SJCRH30 (cell line): ENCODE measurements at places on chromosomes 3 and 15. TPM values are rescaled to one million over a fixed set of nuclear protein-coding genes. Genes with fewer than 3 reads are reported as not detected.

- peak overlapping the region; percentile 85 for H3K4me3 ChIP-seq
- peak; percentile 48 for DNase-seq
- peak overlapping the region; percentile 80 for H3K27ac ChIP-seq
- peaks cover 13% of the 10 kb centered on the region for H3K4me1 ChIP-seq
- no peaks in the 10 kb centered on the region for H3K27me3 ChIP-seq
- no peaks in the 10 kb centered on the region for H3K36me3 ChIP-seq
Observed at GRCh38 chr15:99566157-99566897, 543 bp downstream of the MEF2A start.

GRCh38 chr3:154775821-154776548 lies 304.1 kb upstream of the MME start:
- no peaks in the 10 kb centered on the region for H3K27me3 ChIP-seq
- no peak for DNase-seq
- H3K4me1 ChIP-seq: peaks cover 28% of the 10 kb centered on the region
- H3K4me3 ChIP-seq: no peak overlapping the region
- no peaks in the 10 kb centered on the region for H3K36me3 ChIP-seq

DNA sequence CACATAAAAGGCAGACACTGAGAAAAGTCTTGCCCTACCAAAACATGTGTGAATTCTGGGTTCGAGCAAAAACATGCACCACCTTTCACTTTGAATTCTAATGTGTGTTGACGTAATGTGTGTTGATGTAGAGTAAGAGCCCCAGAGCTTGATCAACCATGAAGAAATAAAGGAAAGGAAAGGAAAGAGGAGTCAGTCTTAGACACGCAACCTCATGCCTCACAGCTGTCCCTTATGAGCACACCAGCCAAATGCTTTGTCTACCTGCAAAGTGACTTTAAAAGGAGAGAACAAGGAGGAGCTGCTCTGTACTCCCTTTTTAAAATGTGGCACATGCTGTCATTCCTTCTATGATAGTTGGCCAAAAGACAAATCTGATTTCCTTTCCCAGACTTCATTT lies 80.8 kb downstream of the RFTN1 start:
- H3K27ac ChIP-seq: no peak overlapping the region
- no peaks in the 10 kb centered on the region for H3K27me3 ChIP-seq
- H3K4me1 ChIP-seq: 0 out of 2 replicates have a peak, but pooled peaks cover 2% of the 10 kb centered on the region
- no peak for DNase-seq

GRCh38 chr3:197907196-197907595 lies 42.8 kb upstream of the RPL35A start:
- H3K36me3 ChIP-seq: no peaks in the 10 kb centered on the region
- no peaks in the 10 kb centered on the region for H3K4me1 ChIP-seq
- H3K27me3 ChIP-seq: no peaks in the 10 kb centered on the region
- no peak overlapping the region for H3K4me3 ChIP-seq
- DNase-seq: no peak
- no peak overlapping the region for H3K27ac ChIP-seq

GRCh38 chr3:185715091-185715490 lies 109.8 kb downstream of the IGF2BP2 start:
- no peaks in the 10 kb centered on the region for H3K27me3 ChIP-seq
- H3K27ac ChIP-seq: no peak overlapping the region
- H3K4me1 ChIP-seq: no peaks in the 10 kb centered on the region
- no peaks in the 10 kb centered on the region; the same call in 1 of the 2 replicates for H3K36me3 ChIP-seq

- H3K36me3 ChIP-seq: no peaks in the 10 kb centered on the region
- no peaks in the 10 kb centered on the region for H3K4me1 ChIP-seq
- no peak overlapping the region for H3K4me3 ChIP-seq
- no peaks in the 10 kb centered on the region for H3K27me3 ChIP-seq
Observed at GRCh38 chr3:31810991-31811433, 170.1 kb downstream of the OSBPL10 start.

MAGI1 gene
- 14.5 and 16.9 TPM in 2 replicates for total RNA-seq

GRCh38 chr3:17063596-17063995 lies 178.8 kb downstream of the PLCL2 start:
- no peaks in the 10 kb centered on the region for H3K36me3 ChIP-seq
- no peak overlapping the region for H3K4me3 ChIP-seq
- H3K27me3 ChIP-seq: no peaks in the 10 kb centered on the region
- no peak overlapping the region for H3K27ac ChIP-seq
- H3K4me1 ChIP-seq: no peaks in the 10 kb centered on the region
- DNase-seq: no peak

FANCD2OS gene
- total RNA-seq: not detected in 2 replicates

GRCh38 chr3:172977696-172978095 lies 163.3 kb downstream of the SPATA16 start:
- no peaks in the 10 kb centered on the region for H3K36me3 ChIP-seq
- no peak overlapping the region for H3K4me3 ChIP-seq
- no peaks in the 10 kb centered on the region for H3K27me3 ChIP-seq
- H3K4me1 ChIP-seq: no peaks in the 10 kb centered on the region
- H3K27ac ChIP-seq: no peak overlapping the region

CFAP92 gene
- total RNA-seq: 0.12 TPM in 1 of 2 replicates, not detected in the other

GRCh38 chr15:43134157-43134635 lies 810 bp downstream of the TMEM62 start:
- no peaks in the 10 kb centered on the region for H3K36me3 ChIP-seq
- no peak overlapping the region for H3K27ac ChIP-seq
- H3K27me3 ChIP-seq: no peaks in the 10 kb centered on the region
- no peaks in the 10 kb centered on the region for H3K4me1 ChIP-seq
- H3K4me3 ChIP-seq: peak overlapping the region; percentile 65

- no peaks in the 10 kb centered on the region for H3K27me3 ChIP-seq
- H3K27ac ChIP-seq: no peak overlapping the region
- DNase-seq: no peak
- H3K36me3 ChIP-seq: peaks cover 69% of the 10 kb centered on the region
- no peaks in the 10 kb centered on the region for H3K4me1 ChIP-seq
- no peak overlapping the region for H3K4me3 ChIP-seq
Observed at GRCh38 chr15:65476903-65477302, 40.6 kb downstream of the DPP8 start.

DNA sequence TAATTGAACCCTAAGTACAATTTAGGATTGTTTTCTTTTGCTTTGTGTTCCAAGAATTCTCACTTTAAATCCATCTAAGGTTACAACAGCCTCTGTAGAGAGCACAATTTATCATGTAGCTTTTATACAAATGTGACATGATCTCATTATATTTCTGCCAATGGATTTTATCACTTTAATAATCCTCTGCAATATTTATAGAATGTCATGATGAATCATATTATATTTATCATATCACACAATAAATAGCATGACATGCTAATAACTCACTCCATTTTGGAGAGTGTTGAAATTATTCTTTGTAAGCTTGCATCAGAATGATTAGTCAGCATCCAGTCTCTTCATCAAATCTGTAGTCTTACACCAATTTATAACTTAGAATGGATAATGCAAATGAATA lies 280.6 kb upstream of the ZNF717 start:
- 0 out of 2 replicates have a peak, but pooled peaks cover 2% of the 10 kb centered on the region for H3K4me1 ChIP-seq
- no peak overlapping the region for H3K27ac ChIP-seq
- no peak for DNase-seq
- H3K4me3 ChIP-seq: no peak overlapping the region

APBA2 gene
- total RNA-seq: 11.1 and 11.9 TPM in 2 replicates

APOD gene
- total RNA-seq: 0.12 and 0.33 TPM in 2 replicates

TUSC7 gene
- not detected in 2 replicates for total RNA-seq

DNA sequence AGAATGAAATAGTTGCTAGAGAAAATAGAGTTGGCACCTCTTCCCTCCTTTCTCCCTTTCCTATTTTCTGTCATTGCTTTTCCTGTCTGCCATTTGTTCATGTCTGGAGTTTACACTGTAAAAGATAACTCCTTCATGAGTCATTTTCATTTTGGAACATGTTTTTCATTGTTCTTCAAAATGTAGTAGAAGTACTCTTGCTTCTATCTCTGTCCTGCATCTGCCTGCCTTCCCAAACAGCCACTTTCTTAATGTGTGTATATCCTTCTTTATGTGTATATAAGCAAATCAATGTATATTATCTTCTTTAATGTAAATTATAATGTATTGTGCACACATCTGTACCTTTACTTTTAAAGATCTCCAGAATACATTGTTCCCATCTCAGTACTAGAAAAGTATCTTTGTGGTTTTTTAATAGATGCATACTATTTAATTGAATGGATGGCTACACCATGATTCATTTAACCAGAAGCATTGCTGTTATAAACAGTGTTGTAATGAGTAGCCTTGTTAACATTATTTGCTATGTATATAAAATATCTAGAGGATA lies 41.1 kb downstream of the TSC22D2 start:
- peaks cover 13% of the 10 kb centered on the region for H3K4me1 ChIP-seq
- no peak for DNase-seq
- H3K27ac ChIP-seq: no peak overlapping the region
- H3K27me3 ChIP-seq: no peaks in the 10 kb centered on the region
- H3K36me3 ChIP-seq: peaks cover 49% of the 10 kb centered on the region

- H3K36me3 ChIP-seq: no peaks in the 10 kb centered on the region
- H3K4me1 ChIP-seq: peaks cover 41% of the 10 kb centered on the region
- H3K27ac ChIP-seq: no peak overlapping the region
- no peak overlapping the region for H3K4me3 ChIP-seq
- H3K27me3 ChIP-seq: no peaks in the 10 kb centered on the region
Observed at GRCh38 chr3:57160765-57161538, 4.2 kb downstream of the IL17RD start.

STRC gene
- total RNA-seq: 0.13 and 0.42 TPM in 2 replicates

GRCh38 chr3:46193436-46193835 lies 14.7 kb downstream of the CCR1 start:
- H3K4me3 ChIP-seq: no peak overlapping the region
- no peaks in the 10 kb centered on the region for H3K36me3 ChIP-seq
- DNase-seq: no peak
- no peak overlapping the region for H3K27ac ChIP-seq
